ENCODE measurements at places on chromosomes 16 and 17. TPM values are rescaled to one million over a fixed set of nuclear protein-coding genes. Genes with fewer than 3 reads are reported as not detected.

Gene TBX2
- 21.0 TPM for total RNA-seq

Gene TMEM114
- total RNA-seq, result not detected

Gene CA10
- not detected for total RNA-seq

Gene CD19
- not detected for total RNA-seq

Gene KRT37
- total RNA-seq, result not detected

Gene VAT1L
- 18.7 TPM for total RNA-seq

Gene MT1F
- total RNA-seq, result 0.22 TPM

Gene GID4
- 9.0 TPM for total RNA-seq
